ENCODE measurements at places on chromosomes 12 and 14.
A peak's percentile ranks its signal among the peaks of the same experiment; 100 is the strongest.

DNA sequence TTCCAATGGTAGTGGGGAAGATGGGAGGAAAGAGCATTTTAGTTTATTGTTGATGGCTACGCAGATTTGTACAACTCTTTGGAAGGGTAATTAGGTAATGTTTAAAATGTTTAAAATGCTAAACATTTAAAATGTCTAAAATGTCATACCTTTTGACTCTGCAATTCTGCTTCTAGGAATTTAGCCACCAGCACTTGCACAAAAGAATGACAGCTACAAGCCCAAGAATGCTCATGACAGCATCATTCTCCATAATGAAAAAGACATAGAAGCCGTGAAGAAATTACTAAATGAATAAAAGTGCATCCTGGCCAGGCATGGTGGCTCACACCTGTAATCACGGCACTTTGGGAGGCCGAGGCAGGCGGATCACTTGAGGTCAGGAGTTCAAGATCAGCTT lies 19.9 kb upstream of the DYNC1H1 start:
- no peak for DNase-seq

GRCh38 chr12:132529156-132529839 lies 39.3 kb downstream of the FBRSL1 start:
- no peak for DNase-seq

GRCh38 chr12:56164345-56164729 lies 6.2 kb downstream of the MYL6 start:
- DNase-seq: no peak

DNA sequence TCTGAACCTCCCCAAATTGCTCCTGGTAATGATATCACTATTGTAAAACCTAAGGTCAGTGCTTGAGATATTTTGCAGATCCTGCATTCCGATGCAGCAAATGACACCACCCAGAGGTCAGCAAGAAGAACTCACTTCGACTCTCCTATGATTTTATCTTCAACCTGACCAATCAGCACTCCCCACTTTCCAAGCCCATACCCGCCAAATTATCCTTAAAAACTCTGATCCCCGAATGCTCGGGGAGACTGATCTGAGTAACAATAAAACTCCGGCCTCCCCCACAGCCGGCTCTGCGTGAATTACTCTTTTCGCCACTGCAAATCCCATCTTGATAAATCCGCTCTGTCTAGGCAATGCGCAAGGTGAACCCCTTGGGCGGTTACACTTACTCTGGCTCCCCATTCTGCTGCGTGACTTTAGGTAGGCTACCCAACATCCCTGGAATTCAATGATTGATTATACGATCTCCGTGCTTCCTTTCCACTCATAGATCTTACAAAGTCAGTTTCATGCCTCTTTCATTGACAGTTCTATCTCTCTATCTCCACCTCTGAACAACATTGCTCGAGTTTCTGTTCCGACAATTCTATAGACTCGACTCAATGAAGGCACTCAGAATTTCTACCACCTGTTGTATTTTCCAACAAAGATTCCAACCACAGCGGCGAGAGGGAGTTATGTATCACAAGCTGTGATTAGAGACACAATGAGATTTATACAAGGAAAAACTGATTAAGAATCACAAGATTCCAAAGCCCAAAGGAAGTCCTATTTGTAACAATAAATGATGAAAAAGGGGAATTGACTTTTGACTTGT lies 939 bp downstream of the NPC2 start:
- no peak for DNase-seq

DNA sequence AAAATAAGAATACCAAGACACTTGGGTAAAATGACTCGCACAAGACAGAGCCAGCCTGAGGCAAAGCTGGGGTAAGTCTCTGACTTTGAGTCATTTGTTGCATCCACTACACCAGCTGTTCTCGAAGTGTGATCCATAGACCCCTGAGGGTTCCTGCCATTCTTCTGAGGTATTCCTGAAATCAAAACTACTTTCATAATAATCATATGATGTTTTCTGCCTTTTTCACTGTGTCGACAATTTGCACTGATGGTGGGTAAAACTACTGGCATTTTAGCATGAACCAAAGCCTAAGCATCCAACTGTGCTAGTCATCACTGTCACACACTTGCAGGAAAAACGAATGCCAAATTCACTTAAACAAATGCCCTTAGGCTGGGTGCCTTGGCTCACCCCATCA lies 135.5 kb upstream of the FUT8 start:
- no peak for DNase-seq

DNA sequence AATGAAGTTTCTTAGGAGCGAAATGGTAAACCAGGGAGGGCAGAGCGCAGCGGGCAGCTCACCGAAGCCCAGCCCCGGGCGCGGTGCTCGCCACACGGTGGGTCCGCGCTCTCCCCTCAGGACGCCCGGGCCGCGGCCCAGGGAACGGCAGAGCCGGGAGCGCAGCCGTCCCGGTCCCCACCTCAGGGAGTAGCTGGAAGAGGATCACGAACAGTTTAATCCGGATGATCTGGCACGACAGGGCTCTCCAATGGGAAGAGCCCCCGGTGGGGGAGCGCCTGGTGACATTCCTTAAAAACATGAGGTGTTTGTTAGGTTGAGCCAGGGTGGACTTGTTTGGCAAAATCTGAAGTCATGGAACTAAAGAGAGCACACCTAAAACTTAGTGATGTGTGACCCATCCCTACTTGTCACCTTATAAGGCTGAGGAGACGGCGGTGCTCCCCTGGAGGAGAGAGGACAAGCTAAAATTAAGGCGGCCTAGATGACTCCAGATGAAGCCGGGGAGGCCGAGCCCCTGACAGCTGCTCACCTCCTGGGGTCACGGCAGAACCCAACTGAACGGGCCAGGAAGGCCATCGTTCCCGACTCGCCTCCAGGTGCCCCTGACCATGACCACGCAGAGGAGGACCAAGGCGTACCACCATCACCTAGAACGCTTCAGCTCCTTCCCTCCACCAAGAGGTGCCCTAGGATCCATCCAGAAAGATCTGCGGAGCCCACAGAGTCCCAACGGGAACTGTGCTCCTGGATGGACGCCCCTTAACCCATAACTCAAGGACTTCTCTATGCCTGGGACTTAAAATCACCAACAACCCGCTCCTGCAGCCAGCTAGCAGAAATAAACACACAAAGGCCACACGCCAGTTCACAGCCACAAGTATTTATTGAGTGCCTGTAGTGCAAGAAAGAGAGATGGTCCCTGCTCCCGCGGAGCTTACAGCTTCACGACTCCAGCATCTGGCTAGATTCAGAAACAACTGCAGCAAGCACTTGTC lies 866 bp upstream of the PITPNM2 start:
- no peak for DNase-seq

DNA sequence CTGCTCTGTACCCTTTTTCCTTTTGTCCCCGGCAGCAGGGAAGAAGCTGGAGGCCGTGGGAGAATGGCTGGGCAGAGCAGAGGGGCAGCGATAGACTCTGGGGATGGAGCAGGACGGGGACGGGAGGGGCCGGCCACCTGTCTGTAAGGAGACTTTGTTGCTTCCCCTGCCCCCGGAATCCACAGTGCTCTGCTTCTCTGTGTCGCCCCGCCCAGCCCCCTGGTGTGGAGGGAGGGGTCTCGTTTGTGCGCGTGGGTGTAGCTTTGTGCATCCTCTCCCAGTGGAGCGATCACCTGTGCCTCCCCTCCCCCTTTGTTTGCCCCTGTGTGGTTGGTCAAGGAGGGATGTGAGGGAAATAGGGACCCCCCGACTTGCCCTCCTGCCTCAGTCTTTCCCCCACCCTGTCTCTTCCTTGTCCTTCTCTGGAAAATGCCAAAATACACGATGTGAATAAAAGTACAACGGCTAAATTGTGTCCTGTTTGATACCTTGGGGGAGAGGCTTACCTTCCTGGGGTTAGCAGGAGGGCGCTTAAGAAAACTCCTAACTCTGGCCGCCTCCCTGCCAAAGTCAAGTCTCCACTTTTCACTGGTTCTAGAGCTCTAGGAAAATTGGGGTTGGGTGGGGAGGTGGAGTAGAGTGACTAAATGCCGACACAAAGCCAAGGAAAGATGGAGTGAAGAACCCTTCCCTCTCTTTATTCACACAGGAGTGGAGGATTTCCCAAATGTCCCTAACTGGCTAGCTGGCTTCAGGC lies 990 bp upstream of the TPI1 start:
- DNase-seq: no peak

DNA sequence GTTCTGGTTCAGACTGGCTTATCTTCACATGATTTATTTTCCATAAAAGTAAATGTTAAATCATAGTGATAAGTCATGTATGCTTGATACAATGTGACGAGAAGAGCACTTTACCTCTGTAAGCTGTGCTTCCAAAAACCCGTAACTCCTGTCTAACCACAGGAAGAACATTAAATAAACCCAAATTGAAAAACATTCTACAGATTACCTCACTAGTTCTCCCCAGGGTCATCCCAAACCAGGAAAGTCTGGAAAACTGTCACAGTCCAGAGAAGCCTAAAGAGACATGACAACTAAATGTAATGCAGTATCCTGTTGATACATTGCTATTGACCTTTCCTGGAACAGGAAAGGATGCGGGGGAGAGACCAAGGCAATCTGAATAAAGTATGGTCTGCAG lies 32.5 kb upstream of the DUSP6 start:
- DNase-seq: no peak

DNA sequence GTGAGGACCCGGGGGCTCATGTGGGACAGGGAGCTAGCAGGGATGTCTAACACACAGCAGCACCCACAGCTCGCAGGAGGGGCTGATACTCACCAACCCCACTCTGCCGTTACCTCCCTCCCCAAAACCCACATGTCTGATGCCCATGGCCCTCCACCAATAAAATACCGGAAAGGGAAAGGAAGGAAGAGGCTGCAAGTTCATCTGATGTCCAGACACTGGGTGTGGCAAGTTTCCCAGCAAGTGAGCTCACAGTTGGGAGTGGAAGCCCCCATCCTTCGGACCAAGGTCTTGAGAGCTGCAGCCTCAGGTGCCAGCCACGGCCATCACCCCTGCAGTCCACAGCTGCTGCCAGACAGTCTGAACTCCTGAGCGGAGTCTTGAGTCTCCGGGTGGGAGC lies 39.3 kb upstream of the DIO3 start:
- DNase-seq: no peak

GRCh38 chr14:22848351-22849164 lies 12.2 kb downstream of the MMP14 start:
- DNase-seq: peak; percentile 78

- DNase-seq: no peak
These were observed at the start of gene KRT75 for GRCh38 chr12:52434081-52434733. KRT75 (minus strand) TSS chr12:52434371; CDS start chr12:52434304, 67 bp downstream.

- DNase-seq: no peak
These were observed 38.6 kb upstream of the LRTM2 start for GRCh38 chr12:1781772-1782171.

- DNase-seq: no peak
These were observed 3.7 kb downstream of the OR10G2 start for GRCh38 chr14:21631084-21631483.

DNA sequence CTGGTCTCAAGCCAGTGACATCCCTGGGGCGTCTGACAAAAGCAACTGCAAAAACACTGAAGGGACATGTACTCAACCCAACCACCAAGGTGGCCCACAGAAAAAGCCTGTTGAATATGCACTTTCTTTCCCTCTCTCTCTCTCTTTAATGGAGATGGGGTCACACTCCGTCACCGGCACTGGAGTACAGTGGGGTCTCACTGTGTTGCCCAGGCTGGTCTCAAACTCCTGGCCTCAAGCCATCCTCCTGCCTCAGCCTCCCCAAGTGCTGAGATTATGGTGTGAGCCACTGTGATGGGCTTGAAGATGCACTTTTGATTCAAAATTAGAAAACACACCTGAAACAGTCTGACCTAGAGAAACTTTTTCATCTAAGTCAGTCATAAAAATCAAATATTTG lies 7.2 kb upstream of the CD27 start:
- no peak for DNase-seq

- peak; percentile 57 for DNase-seq
These were observed 36.8 kb upstream of the VWF start for GRCh38 chr12:6161124-6161882.

- DNase-seq: no peak
These were observed 147.9 kb upstream of the NCOR2 start for GRCh38 chr12:124715121-124715990.
